ENCODE measurements at places on chromosomes 1 and 21.
A peak's percentile ranks its signal among the peaks of the same experiment; 100 is the strongest.

DNA sequence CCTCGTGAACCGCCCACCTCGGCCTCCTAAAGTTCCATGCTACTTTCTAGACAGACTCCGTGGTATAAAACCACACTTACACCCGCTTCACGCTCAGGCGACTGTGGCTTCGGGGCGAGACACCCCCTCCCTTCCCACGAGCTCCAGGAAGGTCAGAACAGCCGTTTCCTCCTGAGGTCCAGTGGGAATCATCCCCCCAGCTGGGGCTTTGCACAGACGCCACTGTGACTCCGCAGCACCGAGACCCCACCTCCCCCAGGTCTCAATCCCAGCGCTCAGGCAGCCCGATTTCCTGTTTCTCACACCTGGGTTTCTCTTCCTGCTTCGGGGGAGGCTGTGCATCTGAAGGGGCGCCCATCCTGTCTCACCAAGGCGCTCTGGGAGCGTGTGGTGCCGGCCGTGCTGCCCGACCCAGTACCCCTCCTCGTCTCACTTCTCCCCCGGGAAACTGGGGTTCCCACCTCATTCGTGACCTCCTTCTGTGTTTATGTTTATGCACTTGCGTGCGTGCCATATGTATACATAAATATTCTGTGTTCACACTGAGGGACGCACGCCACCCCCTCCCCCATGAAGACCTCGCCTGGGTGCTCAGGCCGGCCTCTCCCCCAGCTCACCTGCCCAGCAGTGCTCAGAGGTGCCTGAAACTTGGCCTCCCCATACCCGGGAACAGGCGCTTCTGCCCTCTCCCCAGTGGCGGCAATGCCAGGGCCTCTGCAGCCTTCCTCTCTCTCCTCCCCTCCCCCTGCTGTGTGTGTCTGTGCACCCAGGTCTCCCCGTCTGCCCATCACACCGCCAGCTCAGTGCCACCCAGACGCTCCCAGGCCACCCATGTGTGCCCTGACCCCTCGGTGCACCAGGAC, 14.6 kb downstream of the SLC35E2B start:
- peak; percentile 19 for DNase-seq

DNA sequence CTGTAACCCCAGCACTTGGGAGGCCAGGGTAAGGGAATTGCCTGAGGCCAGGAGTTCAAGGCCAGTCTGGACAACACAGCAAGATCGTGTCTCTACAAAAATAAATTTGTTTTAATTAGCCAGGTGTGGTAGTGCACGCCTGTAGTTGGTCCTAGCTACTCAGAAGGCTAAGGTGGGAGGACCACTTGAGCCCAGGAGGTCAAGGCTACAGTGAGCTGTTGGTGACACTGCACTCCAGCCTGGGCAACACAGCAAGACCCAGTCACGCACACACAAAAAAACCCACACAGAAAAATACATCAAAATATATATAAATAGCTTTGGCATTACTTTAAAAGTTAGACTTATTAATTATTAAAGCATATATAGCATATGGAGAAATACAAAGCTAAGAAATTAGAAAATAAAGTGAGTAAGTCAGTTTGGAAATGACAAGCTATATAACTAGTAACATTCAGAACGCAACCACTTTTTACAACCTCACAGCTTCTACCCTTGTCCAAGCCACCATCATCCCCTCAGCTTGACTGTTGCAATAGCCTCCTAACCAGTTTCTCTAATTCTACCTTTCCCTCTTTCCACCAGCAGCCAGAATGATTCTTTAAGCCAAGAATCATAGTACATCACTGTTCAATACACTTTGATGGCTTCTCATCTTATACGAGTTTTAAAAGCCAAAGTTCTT, 14.5 kb downstream of the PIK3R3 start:
- no peak for DNase-seq

- DNase-seq: no peak
These were observed 14.6 kb downstream of the KIF26B start for GRCh38 chr1:245169376-245169775.

- DNase-seq: no peak
These were observed 21.3 kb downstream of the CCDC30 start for GRCh38 chr1:42484382-42484781.

GRCh38 chr1:224747578-224747977, 131.5 kb downstream of the CNIH3 start:
- no peak for DNase-seq

DNA sequence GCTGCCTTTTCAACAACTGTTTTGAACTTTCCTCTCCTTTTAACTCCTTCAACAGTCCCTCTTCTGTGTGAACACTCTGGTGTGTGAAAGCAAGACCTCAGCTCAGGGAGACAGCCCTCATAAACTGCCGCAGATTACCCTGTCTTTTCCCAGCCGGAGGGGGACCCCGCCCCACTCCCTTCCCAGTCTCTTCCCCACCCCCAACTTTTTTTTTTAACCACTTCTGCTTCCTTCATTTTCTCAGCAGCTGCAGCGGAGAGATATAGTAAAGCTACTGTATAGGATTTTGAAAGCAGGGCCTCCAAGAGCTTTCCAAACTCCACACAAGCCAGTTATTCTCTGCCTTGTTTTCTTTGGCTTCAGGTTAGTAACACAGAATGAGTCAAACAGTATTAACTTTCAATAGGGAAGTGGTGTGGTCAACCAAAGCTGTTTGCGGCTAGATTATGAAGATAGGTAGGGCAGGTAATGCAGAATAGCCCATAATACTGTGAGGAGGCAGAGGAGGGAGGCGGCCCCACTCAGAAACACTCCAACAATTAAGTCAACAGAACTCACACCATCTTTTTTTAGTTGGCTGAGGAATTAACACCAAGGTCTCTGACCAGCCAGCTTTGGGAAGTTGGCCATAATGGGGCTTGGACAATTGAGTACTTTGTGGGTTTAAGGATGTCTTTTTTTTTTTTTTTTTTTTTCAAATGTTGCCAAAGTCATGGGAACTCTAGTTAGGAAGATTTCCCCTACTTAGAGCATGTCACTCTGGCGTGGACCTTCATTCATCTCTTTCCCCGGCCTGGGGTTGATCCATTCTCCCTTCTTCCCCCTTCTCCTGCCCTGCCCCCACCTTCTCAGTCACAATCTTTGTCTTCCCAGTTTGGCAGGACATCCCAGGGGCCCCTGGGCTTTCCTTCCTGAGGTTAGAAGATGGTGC, 177.0 kb downstream of the CLIC6 start:
- DNase-seq: no peak

DNA sequence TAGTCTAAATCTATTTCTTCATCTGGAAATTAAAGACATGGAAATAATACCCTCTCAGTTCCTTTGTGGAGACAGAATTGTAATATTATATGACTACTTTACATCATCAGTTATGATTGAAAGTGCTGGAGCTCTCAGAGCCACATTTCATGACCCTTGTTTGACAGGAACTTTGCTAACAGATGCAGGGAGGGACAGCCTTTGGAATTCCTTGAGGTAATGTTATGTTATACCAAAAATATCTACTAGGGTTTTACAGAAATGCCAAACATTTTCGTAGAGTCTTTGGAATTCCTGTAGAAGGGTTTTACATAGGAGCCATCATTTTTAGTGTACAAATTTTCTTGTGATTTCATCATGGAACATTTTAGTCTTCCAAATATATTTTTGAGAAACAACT, 57.4 kb upstream of the ADAMTS5 start:
- DNase-seq: no peak

DNA sequence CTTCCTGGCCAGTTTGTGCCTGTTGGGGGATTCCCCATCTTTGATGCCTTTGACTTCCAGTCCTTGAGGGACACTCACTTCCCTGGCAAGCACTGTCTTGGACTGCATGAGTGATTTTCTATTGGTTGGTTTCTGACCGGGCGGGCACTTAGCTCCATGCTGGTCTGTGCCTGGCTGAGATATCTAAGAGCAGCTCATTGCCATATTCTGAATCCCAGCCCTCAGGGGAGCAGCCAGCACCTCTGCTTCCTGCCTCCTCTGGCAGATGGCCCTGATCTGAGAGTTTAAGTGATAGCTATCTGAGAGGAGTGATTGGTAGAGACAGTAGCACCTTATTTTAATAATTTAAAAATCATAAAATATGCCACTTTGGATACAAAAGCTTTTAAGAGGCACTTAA, 52.5 kb downstream of the DISC1 start:
- DNase-seq: no peak

GRCh38 chr1:11799896-11800295, 5.9 kb downstream of the MTHFR start:
- DNase-seq: no peak

DNA sequence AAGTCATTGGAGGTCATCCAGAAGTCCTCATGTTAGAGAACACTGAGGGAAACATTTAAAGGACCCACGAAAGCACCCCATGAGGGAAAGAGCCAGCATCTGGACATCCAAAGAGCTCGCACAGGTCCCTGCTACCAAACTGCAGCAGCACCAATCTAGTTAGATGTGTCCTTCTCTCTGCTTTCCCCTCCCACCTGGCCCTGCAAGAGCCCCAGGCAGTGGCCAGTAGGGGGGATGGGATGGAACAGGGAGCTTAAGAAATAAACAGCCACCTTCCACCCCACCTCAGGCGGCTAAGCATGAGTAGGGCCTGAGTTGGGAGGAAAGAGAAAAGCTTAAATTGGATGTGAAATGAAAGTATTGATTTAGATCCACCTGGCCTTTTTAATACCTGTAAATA, 175.9 kb upstream of the KCND3 start:
- no peak for DNase-seq

- DNase-seq: no peak
These were observed 4.9 kb downstream of the ETNK2 start for GRCh38 chr1:204146965-204147364.

- DNase-seq: no peak
These were observed 149.2 kb downstream of the BEND5 start for GRCh38 chr1:48627486-48627885.

DNA sequence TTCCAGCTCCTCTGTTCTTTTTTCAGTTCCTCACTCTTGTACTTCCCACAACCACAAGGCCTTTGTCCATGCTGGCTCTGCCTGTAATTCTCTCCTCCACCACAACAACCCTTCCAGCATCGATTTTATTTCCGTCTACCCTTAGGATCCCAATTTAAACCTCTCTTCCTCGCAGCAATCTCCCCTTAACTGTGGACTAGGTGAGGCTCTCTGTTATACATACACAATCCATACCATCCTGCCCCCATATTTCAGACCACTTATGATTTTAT, 90.4 kb upstream of the ZC3H11B start:
- no peak for DNase-seq

- DNase-seq: no peak
These were observed 91.2 kb downstream of the TRABD2B start for GRCh38 chr1:47906009-47906432.

- DNase-seq: no peak
These were observed 239.0 kb downstream of the NTNG1 start for GRCh38 chr1:107379826-107380225.

- DNase-seq: no peak
These were observed 30.5 kb downstream of the SLC9C2 start for GRCh38 chr1:173572201-173572873.

GRCh38 chr1:99725996-99726395, 40.4 kb downstream of the FRRS1 start:
- DNase-seq: no peak

GRCh38 chr1:53500204-53501064, 41.2 kb downstream of the DMRTB1 start:
- no peak for DNase-seq
